ENCODE measurements at places on chromosomes 16 and 17.

DNA sequence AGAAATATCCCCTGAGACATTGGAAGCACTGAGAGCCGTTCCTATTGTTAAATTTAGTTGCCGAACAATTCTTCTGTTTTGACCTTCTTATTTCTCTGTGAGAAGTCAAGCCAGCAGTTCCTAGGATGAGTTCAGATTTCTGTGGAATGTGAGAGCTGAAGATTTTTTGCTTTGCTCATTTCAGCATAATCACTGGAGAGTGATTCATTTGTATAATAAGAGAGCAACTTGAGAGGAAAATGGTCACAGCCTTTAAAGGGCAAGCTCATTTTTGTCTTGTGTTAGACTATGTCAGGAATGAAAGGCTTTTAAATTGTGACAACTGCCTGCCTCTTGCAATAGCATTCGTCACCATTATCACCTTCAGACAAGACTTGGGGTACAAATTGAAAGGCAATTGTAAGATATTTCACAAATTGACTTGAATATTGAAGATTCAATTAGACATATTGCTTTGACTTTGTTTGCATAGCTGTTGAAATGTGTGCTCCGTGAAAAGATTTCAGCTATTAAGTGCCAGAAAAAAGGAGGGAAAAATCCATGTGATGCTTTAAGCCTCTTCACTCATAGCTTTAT lies 900.0 kb upstream of the GOT2 start:
- no peak for DNase-seq

DNA sequence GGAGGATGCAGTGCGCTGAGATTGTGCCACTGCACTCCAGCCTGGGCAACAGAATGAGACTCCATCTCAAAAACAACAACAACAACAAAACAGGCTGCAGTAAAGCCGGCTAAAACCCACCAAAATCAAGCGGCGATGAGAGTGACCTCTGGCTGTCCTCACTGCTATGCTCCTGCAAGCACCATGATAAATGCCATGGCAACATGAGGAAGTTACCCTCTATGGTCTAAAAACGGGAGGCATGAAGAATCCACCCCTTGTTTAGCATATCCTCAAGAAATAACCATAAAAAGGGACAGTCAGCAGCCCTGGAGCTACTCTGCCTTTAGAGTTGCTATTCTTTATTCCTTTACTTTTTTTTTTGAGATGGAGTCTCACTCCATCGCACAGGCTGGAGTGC lies 8.4 kb upstream of the LGALS3BP start:
- DNase-seq, result no peak

GRCh38 chr17:49038544-49038943 lies 41.4 kb downstream of the IGF2BP1 start:
- no peak for DNase-seq

- peak; percentile 51 for DNase-seq
Observed at GRCh38 chr17:80264205-80265075, 3.8 kb downstream of the RNF213 start.

DNA sequence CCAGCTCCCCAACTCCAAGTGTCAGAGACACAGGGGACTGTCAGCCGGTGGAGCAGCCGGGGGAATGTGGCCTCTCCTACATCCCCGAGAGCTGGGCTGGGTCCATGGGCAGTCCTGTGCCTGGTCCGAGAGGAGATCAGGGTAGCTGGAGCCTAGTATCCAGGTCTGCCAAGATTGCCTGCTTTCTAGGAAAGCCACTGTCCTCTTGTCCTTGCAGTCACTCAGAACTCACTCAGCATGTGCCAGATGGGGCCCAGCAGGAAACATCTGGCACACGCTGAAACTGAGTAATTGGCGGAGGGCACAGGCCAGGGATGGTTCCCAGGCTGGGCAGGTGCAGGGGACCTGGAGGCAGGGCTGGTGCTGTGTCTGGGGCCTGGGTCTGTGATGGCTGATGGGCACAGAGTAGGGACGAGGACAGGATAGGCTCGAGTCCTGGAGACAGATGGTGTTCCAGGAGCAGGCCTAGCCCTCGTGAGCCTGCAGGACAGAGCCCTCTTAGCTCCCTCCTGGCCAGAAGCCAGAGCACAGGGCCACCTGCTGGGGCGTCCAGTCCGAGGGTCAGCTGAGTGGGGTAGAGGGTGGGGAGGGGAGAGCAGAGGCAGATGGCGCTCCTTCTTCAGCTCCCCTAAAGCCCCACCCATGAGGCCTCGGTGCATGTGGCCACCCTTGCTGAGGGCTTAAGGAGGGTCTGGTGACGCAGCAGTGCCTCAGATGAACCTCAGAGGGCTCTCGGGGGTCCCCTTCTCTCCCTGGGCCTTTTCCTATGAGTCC lies 31.1 kb downstream of the ADCY7 start:
- DNase-seq, result no peak

DNA sequence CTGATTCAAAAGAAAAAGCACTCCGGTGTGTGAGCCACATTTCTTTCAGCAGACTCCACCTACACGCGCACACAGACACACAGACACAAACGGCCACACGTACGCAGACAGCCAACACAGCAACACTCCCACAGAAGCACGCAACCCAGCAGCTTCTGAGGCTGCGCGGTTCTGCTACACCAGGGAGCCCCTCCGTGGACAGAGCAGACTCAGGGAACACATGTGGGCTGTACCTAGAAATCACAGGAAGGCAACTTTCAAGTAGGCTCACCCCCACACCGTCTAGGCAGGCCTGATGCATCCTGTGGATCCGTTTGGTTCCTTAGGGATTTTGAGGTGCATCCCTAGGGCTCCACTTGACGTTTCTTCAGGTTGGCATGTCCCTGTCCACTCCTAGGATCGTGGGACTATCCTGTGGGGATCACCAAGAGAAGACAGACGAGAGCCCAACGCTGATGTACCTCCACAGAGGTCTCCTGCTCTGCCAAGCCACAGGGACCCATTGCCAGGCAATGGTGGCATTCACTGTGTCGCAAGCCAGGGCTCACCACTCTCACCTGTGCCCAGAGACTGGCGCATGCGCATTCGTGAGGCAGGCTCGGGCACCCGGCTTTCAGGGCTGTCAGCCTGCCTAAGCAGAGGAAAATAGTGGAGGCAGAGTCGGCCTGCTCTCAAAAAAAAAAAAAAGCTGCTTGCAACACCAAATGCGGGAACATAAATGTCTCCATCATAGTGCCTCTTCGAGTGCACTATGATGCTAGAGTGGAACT lies 2333.3 kb downstream of the TP53TG3F start:
- DNase-seq, result no peak

- no peak for DNase-seq
Observed at GRCh38 chr17:62720126-62720850, 87.8 kb downstream of the MARCHF10 start.

DNA sequence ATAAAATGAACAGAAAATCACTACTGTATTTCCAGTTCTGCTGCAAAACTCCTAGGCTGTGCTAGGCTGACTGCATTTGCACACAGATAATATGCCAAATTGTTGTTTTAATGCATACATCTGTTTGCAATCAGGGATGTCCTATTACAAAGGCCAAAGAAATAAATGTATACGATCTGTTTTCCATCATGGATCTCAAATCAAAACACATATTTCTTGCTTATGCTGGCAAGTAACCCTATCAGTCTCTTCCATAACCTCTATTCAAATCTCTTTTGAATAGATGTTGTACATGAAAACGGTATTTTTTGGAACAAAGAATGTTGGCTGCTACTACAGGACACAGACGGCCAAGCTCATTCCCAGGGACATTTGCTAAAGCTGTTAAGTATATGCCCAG lies 56.6 kb downstream of the DUSP14 start:
- DNase-seq, result no peak

DNA sequence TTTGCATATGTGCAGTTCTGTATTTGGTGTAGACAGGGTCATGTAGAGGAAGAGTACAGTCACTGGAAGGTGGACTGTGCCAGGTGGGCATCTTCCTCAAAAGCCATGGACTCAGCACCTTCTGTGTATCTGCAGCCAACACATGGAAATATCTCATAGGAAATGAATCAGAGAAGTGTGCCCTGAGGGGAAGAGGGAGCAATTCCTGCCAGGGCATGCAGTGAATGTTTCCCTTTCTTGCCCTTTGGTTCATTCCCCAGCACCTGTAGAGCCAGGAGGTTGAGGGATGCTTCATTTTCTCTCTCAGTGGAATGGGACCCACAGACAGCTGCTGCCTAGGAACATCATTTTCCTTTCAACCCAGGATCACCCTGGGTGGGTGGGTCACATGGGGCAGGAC lies 146.1 kb upstream of the HSBP1 start:
- DNase-seq, result no peak

DNA sequence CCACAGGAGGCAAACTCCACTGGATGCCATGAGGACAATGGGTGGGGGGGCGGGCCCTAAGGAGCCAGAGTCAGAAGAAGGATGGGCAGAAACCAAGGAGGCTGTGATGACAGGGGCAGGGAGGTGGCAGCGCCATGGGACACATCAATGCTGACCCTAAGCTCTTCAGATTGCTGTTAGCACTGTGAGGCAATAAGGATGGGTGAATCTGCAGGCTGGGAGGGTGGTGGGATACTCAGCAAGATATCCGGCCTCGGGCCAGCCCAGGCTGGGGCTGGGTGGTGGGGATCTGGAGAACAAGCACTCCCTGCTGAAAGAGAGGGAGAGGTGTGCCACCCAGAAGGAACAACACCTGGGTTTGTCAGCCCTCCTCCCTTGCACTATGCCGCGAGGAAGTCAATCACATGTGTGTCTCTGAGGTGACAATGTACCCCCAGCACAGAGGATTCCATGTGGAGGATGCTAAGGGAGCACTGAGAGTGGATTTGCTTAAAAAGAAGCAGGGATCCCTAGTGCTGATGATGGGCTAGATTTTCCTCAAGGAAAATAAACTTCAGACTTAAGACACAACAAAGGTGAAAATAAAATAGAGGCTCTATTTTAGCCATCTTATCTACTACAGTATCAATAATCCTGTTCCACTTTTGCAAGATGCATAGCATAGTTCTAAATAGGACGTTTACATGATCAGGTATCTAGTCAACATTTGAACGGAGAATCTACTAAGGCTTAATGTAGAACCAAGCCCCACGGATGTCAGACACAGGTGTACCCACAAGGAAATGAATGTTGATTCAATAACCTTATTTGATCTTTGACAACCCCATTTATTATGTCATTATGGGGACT lies 22.6 kb downstream of the SMPD3 start:
- no peak for DNase-seq

GRCh38 chr17:63433746-63434591 lies 12.1 kb downstream of the CYB561 start:
- no peak for DNase-seq

DNA sequence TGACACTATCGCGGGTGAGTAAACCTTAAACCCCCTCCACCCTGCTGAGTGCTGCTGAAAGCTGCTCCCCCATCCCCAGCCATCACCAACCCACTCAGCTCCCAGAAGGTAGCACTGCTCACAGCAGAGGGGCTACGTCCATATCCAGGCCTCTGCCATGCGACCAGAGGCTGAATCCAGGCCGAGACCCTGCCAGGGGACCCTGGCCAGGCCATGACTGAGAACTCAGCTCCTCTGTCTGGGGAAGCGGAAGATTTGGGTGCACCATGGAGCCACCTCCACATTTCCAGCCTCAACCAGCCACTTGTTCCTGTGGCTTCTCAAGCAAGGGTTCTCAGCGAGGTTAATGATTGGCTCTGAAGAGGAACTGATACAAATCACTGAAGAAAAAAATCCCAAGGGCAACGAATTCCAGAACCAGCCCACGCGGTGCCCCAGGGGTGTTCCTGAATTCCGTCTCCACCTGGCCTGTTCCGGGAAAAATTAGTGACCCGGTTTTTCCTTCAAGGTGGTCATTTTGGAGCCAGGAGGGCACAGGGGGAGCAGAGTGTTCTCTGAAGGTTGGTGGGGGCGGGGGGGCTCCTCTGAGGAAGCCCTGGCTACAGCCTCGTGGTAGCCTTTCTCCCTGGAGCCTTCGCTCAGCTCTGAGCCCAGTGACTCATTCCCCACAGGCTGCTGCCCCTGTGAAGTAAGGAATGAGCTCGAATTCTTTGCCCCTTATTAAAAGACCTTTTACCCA lies 9.3 kb upstream of the SLC16A5 start:
- DNase-seq, result no peak

DNA sequence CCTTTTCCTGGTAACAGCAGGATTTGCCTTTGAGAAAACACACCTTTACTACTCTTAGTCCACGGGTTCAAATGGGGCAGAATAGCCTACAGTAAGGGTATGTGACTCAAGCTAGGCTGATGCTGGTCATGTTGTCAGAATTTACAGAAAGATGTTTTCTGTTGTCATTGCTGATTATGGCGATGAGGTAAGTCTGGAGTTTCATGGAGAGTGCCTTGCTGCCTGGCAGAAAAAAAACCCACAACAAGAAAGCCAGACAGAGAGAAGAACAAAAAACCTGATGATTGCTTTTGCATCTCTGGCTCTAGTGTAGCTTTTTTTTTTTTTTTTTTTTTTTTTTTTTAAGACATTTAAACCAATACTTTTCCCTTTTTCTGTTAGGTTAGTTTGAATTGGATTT lies 47.9 kb downstream of the SLC6A4 start:
- no peak for DNase-seq

DNA sequence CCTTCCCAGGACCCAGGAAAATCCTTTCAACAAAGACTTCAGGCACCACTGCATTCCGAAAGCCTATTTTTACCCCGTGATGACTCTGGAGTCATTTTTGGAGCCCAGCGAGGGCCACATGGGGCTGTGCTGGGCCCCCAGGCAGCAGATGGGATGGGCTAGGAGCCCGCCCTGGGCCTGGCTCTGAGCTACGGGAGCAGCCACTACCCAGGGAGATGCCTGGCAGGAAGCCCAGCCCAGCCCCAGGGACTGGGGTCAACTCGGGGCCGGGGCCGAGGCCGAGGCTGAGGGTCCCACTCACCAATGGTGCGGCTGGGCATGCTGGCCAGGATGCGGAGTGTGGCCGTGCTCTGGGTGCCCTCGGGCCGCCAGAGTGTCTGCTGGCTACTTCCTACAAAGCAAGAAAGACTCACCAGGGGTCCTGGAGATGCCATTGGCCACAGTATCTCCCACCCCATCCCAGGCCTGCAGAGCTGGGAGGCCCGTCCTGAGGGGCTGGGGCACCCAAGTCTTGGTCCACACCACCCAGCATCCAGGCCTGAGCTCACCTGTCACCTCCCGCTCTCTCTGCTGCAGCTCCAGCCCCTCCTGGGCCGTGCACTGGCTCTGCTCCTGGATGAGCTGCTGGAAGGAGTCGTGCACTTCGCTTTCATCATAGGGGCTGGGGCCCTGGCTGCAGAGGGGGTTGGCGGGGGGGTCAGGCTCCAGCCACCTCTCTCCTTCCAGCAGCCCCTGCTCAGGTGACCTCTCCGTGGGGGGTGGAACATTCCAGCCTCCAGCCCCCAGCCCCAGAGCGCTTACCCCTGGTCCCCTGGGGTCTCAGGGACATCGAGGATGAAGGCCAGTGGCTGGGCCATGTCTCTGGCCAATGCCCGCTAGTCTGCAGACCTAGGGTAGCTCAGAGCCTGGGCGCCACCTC lies 2.3 kb downstream of the TMC6 start:
- DNase-seq, result no peak
